ENCODE measurements at places on chromosomes 1 and 21. TPM values are rescaled to one million over a fixed set of nuclear protein-coding genes. Genes with fewer than 3 reads are reported as not detected.

DNA sequence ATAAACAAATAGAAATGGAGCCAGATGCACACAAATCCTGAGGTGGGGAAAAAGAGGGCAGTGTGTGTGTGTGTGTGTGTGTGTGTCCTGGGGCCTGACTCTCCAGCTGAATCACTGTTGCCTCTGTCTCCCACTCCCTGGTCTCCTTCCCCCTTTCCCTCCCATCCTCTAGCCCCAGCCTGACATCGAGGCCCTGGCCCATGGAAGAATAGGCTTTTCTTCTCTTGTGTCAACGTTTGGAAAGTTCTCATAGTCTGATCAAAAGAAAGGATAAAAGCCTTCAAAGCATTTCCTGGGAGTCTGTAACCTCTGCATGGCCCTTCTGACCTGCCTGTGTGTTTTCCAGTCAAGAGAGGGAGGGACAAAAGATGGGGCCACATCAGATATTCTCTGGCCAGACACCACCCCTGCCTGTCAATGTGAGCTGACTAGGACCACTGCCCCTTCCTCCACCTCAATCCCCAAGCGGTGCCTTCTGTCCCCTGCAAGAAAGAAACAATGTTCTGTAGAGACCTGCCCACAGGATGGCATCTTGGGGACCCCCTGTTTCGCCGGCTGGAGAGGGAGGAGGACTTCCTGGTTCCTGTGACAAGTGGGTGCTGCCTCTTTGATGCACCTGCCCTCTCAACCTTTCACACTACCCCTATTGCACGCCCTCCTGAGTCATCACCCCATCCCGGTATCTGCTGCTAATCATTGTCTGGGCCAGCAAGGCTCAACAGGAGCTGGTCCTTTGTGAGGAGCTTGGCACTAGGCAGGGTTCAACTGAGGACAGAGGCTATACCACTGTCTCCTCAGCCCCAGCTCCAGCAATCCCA is 16.2 kb downstream of the KCNJ10 start:
- no peak for DNase-seq

Gene SH2D1B
- total RNA-seq, result not detected

DNA sequence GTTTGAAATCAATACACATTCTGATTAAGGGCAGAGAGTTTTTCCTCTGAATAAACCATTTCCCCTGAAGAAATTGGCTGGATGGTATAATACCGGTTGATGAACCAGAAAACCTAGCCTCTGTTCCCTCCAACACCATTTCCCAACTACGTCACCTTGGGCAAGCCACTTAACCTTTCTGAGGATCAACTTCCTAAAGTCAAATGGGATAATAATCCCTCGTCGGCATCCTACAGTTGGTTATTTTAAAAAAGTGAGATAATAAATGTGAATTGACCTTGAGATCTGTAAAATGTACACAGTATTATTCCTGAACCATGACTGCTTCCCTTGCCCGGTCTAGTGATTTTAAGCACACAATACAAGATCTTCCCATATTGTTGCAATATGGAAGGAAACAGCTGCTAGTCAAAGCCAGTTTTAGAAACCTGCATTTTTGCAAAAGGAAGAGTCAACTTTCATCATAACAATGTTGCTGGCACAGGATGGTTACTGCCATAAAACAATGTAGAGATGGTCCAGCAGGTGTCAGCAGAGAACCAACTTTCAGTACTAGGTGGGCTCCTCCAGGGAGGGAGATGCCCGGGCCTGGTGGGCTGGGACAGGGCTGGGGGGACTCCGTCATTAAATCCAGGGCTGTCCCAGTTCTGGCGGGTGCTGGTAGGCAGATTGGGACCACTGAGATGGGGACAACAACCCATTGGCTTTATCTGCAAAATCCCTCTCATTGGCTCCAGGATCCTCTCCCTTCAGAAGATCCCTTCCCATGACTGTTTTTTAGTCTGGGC is 5.2 kb upstream of the HLX start:
- peak; percentile 56 for DNase-seq

Gene FCRL6
- not detected for total RNA-seq

Gene RIPPLY3
- 0.17 TPM for total RNA-seq

Gene S100A6
- total RNA-seq, result 2,023 TPM

GRCh38 chr1:177043597-177043996 is 120.9 kb downstream of the ASTN1 start:
- no peak for DNase-seq

DNA sequence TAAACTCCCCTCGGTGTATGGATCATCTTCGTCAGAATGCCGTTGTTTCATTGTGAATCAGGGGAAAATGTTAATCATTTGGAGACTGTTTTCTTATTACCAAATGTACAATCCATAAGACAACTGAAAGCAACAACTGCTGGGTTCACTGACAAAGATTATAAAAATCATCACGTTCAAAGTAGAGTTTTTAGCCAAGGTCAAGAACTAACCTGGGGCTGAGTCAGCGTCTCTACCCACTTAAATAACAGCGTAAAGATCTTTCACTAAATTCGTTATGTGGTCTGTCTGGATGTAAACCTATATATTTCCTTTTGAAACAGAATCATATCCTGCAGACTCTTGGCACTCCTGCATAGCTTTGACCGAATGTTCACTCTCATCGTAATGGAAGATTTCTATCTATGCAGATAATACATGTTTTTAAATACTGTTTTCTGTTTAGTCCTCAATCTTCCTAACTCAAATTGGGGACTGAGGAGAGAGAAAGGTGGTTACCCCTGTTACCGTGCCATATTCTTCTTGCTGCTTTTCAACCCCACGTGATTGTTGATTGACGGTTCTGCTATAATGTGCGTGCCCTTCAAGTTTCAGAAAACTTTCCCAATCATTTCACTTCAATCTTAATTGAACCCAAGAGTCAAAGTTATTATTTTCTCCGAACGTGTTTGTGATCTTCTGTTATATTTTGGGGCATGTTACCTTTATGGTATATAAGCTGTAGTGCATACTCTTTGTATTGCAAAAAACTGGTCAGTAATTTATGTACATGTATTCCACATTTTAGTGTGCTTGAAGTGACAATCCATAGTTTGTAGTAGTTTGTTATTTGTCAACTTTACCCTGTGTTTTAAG is 15.6 kb upstream of the NCMAP start:
- no peak for DNase-seq

- DNase-seq, result no peak
These were observed 12.4 kb downstream of the TRIM62 start for GRCh38 chr1:33169290-33170055.

DNA sequence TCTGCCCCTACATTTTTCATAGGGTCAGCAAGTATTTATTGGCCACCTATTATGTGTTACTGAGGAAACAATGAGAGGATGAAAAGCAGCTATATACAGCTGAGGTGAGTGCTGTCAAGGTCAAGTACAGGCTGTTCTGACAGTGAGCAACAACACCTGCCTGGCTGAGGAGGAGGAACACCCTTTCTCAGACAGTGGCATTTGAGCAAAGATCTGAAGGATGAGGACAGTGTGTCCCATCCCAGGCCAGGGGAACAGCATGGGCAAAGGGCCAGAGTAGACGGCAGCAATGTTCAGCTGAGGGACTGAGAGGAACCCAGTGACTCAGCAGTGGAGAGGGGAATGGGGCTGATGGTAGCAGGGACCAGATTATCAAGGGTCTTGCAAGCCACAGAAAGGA is 101.0 kb downstream of the ELAVL4 start:
- DNase-seq, result no peak

Gene OR2T29
- not detected for total RNA-seq

DNA sequence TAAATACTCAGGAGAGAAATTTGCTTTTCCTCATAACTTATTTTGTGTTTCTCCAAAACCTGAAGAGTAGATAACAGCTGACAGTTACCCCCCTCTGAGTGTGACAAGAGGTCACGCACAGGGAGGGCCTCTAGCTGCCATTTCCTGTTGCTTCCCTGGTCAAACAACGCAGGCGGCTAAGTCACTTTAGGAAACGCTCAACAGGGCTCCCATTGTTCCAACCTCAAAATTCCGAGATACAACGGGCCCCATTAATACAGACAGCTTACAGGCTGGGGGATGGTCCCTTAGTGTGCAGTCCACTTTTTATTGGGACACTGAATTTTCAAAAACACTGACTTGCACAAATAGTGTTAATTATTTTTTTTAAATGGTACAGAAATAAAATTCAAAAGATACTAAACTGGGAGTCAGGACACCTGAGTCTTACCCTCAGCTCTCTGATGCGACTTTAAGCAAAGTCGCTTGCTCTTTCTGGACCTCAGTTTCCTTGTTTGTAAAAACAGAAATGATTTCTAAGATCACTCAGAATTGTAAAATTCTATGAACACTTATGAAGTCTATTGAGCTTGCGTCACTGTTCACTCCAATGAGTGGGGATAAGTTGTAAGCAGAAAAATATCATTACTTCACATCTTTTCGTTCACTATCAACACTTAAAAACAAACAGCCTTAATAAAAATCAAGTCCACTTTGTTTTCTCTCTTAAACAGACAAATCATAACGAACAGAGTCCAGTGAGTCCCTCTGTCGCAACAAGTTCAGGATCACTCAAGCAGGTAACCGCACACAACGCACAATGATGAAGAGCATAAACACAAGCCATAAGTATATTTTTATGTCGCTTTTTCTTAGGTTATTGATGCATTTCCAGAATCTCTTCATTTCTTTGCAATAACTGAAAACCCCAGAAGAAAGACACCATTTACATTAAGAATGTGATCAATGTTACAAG is 13.5 kb downstream of the LZIC start:
- no peak for DNase-seq

Gene SPOCD1
- total RNA-seq, result 8.4 TPM

DNA sequence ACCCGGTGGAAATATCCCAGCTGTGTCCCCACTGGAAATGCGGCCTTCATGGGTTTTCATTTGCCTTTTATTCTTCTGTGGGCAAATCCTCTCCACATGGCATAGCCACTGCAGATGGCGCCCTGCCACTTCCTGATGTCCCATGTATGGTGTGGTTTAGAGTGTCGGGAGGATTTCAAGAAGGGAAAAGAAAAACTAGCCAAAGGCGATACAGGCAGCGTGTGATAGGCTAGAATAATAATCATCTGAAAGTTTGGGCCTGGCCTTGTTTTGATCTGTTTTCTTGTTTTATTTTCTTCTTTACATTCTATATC is 123.6 kb downstream of the PEX14 start:
- DNase-seq, result no peak

GRCh38 chr1:229470406-229471043 is 36.6 kb upstream of the ACTA1 start:
- no peak for DNase-seq

GRCh38 chr1:87867626-87868025 is 538.9 kb downstream of the LMO4 start:
- no peak for DNase-seq

DNA sequence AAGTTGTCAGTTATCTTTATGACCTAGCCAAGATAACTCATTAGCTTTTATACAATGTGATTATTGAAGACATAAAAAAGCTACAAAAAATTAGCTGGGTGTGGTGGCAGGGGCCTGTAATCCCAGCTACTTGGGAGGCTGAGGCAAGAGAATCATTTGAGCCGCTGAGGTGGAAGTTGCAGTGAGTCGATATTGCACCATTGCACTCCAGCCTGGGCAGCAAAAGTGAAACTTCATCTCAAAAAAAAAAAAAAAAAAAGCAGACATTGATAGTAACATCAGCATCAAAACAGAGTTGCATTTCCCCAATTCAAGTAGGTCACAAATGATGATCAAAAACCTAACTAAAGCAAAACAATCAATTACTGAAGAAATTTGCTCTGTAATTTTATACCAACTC is 191.4 kb downstream of the PTGER3 start:
- DNase-seq, result no peak

DNA sequence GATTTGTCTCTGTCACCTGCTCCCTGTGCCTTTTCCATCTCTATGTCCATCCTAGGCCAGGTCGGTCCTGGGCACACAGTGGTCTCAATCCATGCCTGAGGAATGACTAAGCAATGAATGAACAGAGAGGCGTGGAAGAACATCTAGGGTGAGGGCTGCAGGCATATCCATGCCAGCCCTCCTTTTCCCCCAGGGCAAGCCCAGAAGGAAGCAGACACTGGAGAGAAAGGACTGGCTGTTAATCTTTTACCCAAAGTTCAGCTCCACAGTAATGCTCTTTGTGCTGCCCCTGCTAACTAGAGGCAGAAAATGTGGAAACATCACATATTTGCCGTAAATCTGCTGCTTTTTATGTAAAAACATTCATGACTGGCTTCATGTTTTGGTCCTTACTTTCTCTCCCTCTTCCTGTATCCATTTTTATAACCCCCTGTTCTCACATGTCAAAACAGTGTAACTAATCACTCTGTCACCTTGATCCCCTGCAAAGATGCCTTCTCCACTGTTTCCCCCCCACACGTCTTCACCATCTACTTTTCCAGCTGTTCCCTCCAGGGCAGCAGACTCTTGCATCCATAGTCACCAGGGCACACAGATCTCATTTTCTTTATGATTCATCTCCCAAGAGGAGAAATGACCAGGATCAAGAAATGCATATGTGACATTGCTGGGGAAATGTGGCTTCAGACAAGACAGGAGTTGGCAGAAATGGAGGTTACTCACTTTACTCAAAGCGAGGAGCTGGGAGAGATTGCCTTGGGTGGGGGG is 166.4 kb upstream of the PROX1 start:
- DNase-seq, result peak; percentile 6

Gene KCNJ9
- not detected for total RNA-seq

Gene CYP2J2
- 17.0 TPM for total RNA-seq

- DNase-seq, result no peak
These were observed 98.6 kb upstream of the ZNF644 start for GRCh38 chr1:91120421-91120820.

GRCh38 chr21:23986987-23987386 is 1620.3 kb downstream of the MRPL39 start:
- DNase-seq, result no peak

DNA sequence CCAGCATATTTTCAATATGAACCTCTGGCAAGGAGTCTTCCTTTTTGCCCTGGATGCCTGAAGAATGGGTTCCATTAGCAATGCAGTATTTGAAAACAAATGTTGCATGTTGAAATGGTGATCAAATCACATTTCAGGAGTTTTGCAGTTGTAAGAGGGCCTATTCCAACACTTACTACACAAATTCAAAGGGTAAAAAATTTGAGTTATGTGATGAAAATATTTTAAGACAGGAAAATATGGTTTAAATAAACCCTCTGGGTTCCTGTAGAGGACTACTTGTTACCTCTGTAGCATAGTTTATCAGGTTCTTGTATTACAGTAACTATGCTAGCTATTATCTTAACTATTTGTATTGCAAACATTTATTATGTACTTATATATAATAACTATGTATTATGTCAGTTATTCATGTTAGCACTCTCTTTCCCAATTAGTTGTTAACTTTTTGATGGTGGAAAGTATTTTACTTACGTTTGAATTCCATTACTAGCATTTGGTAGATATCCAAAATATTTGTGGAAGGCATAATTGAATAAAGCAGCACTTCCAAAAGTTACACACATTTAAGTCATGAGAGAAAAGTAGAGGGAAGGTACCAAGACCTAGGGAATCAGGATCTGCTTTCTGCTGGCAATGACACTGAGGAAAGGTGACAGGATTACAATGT is 312.9 kb downstream of the GRIK1 start:
- DNase-seq, result no peak

Gene XCL2
- not detected for total RNA-seq

All from Calu3 (cell line).